ENCODE measurements at places on chromosomes 7 and 10. TPM values are rescaled to one million over a fixed set of nuclear protein-coding genes. Genes with fewer than 3 reads are reported as not detected.

Gene TMEM60
- 12.8 TPM for total RNA-seq

Gene OR2AE1
- not detected for total RNA-seq

Gene ATOH7
- not detected for total RNA-seq

Gene DRGX
- total RNA-seq: not detected

Gene MEOX2
- total RNA-seq: not detected

All from GM12878 (cell line).